Muscle of leg (tissue), 16 donors: ENCODE measurements at places on chromosomes 6 and 20. TPM values are rescaled to one million over a fixed set of nuclear protein-coding genes. Genes with fewer than 3 reads are reported as not detected.

The OR2J3 gene
- not detected for polyA plus RNA-seq

- peak; percentile 74 for DNase-seq
Measured at GRCh38 chr20:46572153-46572552, 21.7 kb upstream of the OCSTAMP start.

The CDH4 gene
- 1.3 TPM for polyA plus RNA-seq

- DNase-seq: no peak
Measured at GRCh38 chr6:48840896-48841295, 622.2 kb downstream of the MMUT start.

GRCh38 chr6:5712349-5713215, 294.1 kb downstream of the NRN1 start:
- DNase-seq: peak; percentile 30

The SOX18 gene
- 15.7 TPM for polyA plus RNA-seq

The TFAP2D gene
- polyA plus RNA-seq: not detected

The GABRR1 gene
- polyA plus RNA-seq: 0.91 TPM

- DNase-seq: no peak
Measured at GRCh38 chr6:71967436-71967835, 81.1 kb downstream of the RIMS1 start.

DNA sequence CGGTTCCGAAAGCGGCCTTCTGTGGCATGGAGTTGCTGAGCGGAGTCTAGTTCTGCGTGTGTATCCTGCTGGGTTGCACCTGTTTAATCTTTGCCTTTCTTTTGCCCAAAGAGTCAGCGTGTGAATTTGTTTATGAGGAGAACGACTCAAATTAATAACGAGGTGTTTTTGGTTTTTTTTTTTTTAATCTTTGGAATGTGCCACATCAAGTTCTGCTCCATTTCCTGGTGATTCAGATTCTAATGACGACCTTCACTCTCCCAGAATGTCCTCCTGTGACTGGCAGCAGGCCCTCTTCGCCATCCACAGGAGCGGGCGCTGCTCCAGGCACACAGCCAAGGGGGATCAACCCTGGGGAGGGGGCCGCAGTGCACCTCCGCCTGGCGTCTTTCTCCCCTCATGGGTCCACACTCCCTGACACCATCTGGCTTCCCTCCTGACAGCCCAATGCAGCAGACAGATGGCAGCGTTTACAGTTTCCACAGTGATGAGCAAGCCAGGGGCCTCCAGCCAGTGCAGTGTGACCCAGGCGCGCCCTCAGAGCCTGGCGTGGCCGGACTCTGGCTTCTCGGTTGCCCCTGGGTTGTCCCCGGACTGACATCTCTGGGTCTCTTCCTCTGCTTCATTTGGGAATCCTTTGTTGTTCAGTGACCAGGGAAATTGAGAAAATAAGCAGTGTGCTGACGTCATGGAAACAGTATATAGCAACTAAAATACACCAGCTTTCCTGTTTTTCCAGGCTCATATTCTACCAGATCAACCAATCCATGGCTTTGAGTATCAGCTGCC, 27.5 kb upstream of the AFDN start:
- peak; percentile 76 for DNase-seq

GRCh38 chr6:28478518-28478917, 35.2 kb upstream of the ZSCAN23 start:
- no peak for DNase-seq

The BPIFB2 gene
- not detected for polyA plus RNA-seq

GRCh38 chr6:9620263-9620662, 794.6 kb downstream of the TFAP2A start:
- no peak for DNase-seq

GRCh38 chr20:41356951-41357350, 9.7 kb downstream of the EMILIN3 start:
- no peak for DNase-seq

DNA sequence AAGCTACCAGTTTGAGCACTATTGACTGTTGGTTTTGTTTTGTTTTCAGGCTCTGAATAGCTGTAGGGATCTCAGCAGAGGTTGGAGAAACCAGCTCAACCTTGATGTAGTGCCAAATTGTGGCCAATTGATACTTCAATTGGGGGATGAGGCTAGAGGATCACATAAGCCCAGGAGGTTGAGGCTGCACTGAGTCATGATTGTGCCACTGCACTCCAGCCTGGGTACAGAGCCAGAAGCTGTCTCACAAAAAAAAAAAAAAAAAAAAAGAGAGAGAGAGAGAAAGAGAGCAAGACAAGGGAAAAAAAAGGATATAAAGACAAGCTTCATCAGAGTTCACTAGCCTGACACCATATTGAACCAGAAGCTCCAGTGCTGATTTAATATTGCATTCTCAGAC, 702.1 kb downstream of the FRK start:
- no peak for DNase-seq

The F13A1 gene
- 54.7 TPM for polyA plus RNA-seq

- DNase-seq: no peak
Measured at GRCh38 chr6:14707971-14708465, 537.9 kb upstream of the JARID2 start.

GRCh38 chr6:46246081-46246480, 75.3 kb upstream of the ENPP5 start:
- DNase-seq: no peak

The RIPOR3 gene
- polyA plus RNA-seq: 3.8 TPM

DNA sequence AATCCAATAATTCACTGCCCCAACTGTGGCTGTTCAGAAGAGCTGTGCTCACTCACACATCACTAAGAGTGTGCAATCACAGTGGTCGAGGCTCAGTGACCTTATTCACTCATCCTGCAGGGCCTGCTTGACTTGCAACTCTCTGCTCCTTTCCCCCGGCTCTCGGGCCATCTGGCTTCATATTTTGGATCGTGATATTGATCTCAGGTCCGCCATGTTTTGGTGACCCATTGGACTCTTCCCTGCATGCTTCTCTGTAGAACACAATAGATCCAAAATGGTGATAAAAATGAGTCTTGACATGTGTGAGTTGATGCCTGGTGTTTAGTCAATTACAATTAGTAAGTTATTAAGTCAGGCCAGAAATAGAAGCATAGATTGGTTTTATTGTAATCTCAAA, 313.9 kb upstream of the SOX4 start:
- DNase-seq: no peak

- no peak for DNase-seq
Measured at GRCh38 chr6:112839525-112839961, 492.4 kb downstream of the RFPL4B start.

DNA sequence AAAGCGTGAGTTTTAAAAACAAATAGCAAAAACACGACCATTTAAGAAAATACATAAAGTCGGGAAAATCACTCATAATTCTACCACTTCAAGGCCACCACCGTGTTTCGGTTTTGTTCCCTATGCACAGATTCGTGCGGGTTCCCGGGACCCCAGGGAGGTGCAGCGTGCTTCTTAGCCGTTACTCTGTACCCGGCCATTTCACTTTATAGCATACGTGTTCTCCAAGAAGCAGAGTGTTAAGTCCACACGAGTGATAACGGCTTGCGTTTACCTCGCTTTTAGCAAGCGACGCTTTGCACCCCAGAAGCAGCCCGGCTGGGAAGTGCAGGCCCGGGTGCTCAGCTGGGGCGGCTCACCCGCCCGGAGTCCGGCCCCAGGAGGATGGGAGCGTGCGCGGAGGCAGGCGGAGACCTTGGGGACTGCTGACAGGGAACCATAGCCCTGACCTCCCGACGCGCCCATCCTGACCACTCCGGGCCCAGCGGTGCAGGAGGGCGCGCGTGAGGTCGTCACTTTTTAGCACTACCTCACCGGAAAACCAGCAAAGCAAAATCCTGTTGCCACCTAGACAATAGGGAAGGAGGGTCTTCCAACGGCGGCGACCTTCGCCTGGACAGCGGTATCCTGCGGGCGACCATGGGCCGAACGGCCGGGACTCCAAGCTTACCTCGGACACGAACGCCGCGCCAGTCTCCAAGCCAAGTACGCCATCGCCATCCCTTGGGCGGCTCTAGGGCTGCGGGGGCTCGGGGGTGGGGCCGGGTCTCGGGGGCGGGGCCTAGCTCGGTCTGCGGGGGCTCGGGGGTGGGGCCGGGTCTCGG, at the start of gene ECI2:
ECI2 (minus strand) TSS at position 735 of the 824 bp plus-strand sequence; CDS start at position 720, 15 bp downstream.
- no peak for DNase-seq

The ETV7 gene
- polyA plus RNA-seq: not detected

- DNase-seq: peak; percentile 82
Measured at GRCh38 chr6:1872649-1873131, 263.0 kb downstream of the FOXC1 start.

DNA sequence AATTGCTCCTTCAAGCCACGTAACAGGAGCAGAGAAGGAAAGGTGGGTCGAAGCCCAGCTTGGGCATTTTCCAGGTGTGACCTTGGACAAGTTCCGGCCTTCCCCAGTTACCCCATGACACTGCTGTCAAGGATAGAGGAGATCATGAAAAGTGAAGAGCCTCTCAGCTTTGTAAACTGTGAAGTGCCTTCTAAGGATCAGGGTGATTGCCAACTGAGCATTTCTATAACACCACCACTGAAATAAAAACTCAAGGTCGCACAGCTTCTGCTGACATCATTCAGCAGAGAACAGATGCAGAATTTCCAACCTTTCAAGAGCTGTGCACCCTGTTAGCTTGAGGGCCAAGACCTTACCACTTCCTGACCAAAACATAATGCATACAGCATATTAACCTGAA, 24.0 kb upstream of the ZMYND8 start:
- DNase-seq: no peak

DNA sequence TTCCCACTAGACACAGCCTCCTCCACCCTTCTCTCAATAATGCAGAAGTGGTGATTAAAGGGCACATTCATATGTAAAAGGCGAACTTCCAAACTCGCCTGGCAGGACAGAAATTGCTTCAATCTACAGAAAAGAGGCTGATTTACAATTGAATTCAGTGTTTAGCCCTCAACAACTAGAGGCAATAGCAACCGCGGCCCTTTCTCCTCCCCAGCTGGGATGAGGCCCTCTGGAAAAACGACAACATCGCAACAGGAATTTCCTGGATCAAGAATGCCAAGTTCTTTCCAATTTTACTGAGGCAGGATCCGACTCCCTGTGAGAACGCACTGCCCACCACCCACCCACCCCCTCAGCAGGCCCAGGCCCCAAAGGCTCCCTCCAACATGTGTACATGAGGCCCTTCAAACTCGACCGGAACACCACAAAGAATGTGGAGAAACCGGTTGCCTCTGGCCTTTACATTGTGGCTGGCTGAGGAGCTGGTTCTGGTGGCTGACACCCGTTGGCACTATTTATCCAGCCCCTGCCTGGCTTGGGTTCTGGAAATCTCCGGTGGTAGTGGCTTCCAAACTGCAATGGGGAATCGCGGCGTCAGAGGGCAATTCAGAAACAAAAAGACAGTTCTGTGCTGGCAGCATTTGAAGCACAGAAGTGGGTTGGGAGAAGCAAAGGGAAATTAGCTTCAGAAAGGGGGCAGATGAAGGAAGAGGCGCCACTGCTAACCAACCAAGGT, 36.8 kb downstream of the ZMYND8 start:
- DNase-seq: peak; percentile 97

DNA sequence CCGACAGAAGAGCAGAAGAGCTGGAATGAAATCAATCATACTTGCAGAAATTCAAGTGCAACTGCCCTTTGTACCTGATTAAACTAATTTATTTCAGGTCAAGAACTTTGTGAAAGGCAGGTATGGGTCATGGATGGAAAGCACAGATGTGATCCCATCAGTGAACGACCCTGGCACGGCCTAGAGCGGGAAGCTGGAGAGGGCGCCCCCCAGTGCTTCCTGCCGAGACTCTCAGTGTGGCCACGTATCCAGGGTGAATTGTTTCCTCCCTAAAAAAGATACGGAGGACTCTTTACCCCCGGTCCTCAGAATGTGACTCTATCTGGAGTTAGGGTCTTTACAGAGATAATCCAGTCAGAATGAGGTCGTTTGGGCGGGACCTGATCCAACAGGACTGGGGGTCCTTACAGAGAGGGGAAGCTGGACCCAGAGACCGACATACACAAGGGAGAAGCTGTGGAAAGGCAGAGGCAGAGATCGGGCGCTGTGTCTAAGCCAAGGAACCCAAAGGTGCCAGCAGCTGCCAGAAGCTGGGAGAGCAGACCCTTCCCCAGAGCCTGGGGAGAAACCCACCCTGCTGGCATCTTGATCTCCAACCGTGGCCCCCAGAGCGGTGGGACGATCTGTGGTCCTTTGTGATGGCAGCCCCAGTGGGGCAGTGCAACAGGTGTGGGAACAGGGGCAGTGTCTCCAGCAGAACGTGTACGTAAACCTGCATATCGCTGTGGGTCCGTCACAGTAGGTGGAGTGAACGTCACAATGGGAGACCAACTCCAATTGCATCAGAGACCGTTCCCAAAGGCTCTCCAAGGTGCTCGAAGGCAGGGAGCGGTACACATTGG, 91.9 kb downstream of the TAF4 start:
- DNase-seq: no peak

The OGFRL1 gene
- polyA plus RNA-seq: 5.7 TPM

DNA sequence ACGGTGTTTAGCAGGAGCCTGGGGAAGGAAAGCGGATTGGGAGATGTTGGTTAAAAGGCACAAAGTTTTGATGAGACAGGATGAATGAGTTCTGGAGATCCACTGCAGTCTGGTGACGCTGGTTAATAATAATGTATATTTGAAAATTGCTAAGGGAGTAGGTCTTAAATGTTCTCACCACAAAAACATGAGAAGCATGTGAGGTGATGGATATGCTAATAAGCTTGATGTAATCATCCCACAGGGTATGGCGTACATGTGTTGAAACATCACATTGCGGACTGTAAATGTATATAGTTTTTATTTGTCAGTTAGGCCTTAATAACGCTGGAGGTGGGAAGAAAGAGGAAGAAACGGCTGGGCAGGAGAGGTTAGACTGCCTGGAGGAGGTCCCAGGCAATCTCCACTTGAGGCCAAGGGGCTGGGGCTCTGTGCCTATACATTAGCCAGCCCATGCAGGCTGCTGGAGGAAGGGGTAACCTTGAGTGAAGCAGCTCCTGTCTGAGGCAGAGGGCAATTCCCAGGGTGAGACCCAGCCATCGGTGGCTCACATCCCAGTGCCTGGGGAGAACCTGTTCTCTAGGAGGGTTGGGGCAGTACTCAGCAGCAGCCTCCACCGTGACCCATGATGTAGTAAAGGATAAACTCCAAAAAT, 188.2 kb upstream of the QKI start:
- no peak for DNase-seq

The MOXD1 gene
- polyA plus RNA-seq: 4.0 TPM

DNA sequence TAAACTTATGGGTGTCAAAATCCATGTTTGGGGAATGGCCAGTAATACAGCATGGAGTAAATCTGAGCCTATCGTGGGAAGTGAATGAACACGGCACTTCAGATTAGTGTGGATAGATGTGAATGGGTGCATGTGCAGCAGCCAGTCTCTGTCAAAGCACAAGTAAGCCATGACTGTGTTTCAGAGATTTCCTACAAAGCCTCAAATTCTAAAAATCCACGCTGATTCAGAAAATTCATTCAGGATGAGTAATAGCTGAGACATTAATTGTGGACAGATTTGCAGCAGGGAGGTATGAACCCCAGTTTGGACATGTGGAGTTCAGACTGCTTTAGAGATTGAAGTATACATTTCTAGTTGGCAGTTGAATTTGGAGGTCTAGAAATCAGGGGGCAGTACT, 115.1 kb downstream of the QKI start:
- no peak for DNase-seq

GRCh38 chr6:143007646-143008045, 53.0 kb upstream of the AIG1 start:
- DNase-seq: peak; percentile 74
